ENCODE measurements at places on chromosomes 1 and 21. TPM values are rescaled to one million over a fixed set of nuclear protein-coding genes. Genes with fewer than 3 reads are reported as not detected.

Gene GSTM3
- total RNA-seq = 39.5 TPM

Gene B3GALT6
- 7.0 TPM for total RNA-seq

Gene SAMSN1
- 20.1 TPM for total RNA-seq

Gene FGR
- 108 TPM for total RNA-seq

Gene RIPK4
- total RNA-seq = 12.9 TPM

Gene TPRG1L
- total RNA-seq = 30.7 TPM

Gene BARHL2
- not detected for total RNA-seq

Gene CA14
- total RNA-seq = 0.40 TPM

Data from lung (tissue), 17 donors.